HAP-1 (cell line): ENCODE measurements at places on chromosomes 4 and X.

DNA sequence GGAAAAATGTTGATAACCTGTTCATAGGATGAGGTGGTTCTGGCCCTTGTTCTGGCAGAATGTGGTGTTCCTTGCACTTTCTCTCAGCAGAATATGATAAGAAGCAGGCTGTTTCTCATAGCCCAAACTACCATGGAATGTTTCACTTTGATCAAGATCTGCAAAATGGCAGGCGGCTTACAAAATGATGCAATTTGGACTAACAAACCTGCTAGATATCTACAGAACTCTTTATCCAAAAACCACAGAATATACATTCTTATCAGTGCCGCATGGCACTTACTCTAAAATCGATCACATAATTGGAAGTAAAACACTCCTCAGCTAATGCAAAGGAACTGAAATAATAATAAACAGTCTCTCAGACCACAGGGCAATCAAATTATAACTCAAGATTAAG lies 55.9 kb upstream of the ABCB7 start:
- no peak for DNase-seq

DNA sequence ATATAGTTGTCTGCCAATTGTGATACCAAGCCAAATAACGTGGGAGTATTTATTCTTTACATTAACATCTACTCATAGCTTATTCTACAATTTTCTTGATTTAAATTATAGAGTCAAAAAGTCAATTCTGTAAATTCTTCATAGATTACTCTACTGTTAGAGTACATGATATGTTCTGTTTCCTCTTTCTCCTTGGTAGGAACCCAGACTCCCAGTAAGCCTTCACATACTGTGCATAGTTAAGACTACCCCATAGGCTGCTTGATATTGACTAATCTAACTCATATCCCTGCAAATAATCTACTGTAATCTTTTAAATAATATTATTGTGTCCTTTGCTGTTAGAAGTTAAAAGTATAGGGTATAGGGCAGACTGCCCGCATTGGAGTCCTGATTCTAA lies 35.4 kb downstream of the BANK1 start:
- DNase-seq: no peak

DNA sequence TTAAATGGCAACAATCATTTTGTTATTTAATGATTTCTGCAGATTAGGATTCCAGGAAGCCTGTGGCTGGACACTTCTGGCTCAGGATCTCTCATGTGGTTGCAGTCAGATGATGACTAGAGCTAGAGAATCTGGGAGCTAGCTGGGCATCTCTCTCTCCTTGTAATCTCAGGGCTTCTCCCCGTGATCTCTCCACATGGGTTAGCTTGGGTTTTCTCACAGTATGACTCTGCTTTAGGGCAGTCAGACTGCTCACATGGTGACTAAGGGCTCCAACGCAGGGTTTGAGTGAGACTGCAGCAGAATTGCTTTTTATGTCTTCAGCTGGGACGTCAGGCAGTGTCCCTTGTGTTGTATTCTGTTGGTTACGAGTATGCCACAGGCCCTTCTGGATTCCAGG lies 361.4 kb downstream of the CBLL2 start:
- DNase-seq: no peak

DNA sequence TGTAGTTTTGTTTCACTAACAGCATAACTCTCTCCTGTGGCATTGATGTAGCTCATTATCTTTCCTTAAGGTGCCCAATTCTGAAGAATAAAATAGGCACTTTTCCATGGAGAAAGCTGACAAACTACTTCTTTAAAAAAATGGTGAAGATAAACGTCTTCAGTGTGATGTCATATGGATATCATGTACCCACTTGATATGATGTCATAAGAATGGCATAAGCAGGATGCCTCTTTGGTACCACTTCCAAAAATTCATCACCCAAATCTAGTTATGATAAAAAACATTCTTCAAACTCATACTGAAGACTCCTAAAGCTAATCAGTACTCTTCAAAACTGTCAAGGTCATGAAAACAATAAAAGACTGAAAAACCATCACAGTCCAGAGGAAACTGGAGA lies 2.9 kb upstream of the CXCL3 start:
- DNase-seq: no peak

- DNase-seq: no peak
These were observed 1.4 kb downstream of the MAEA start for GRCh38 chr4:1291091-1291490.

DNA sequence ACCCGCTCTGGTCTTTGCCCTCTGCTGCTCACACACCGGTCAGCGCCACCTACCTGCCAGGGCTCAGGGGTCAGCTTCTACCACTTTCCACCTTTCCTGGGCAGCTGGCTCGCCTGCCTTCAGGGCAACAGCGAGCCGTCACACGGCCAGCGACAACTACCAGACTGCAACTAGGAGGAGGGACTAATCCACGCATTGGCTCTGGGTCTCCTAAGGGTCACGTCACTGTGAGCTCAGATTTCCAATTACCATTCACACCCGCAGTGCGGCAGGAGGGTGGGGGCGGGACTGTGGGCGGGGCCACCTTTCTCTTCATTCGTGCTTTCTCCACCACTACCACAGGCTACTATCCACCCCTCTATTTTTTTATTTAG lies at the start of gene BEX5:
BEX5 (minus strand) TSS at position 172 of the 374 bp plus-strand sequence. CDS start 1,712 bp downstream, outside the sequence.
- peak; percentile 86 for DNase-seq

GRCh38 chr4:5568931-5569330 lies 139.4 kb downstream of the EVC2 start:
- DNase-seq: no peak
